ENCODE measurements at places on chromosomes 13 and 19.
A peak's percentile ranks its signal among the peaks of the same experiment; 100 is the strongest.

DNA sequence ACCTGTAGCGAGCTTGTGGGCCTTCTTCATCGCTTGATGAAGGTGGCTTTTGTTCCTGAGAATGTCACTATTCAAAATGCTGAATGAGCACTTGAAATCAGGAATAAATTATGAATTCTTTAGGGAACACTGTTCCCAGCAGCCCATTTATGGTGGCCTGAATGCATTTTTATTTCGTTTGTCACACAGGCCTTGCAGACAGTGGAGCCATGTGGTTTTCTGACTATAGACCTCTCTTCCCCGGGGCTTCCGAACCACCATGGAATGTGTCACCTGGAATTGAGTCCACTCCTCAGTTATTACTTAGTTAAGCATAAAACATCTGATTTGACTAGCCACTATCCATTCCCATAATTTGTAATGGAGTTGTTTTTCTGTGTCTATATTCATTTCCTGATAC is 396.9 kb downstream of the IRS2 start:
- DNase-seq, result no peak

DNA sequence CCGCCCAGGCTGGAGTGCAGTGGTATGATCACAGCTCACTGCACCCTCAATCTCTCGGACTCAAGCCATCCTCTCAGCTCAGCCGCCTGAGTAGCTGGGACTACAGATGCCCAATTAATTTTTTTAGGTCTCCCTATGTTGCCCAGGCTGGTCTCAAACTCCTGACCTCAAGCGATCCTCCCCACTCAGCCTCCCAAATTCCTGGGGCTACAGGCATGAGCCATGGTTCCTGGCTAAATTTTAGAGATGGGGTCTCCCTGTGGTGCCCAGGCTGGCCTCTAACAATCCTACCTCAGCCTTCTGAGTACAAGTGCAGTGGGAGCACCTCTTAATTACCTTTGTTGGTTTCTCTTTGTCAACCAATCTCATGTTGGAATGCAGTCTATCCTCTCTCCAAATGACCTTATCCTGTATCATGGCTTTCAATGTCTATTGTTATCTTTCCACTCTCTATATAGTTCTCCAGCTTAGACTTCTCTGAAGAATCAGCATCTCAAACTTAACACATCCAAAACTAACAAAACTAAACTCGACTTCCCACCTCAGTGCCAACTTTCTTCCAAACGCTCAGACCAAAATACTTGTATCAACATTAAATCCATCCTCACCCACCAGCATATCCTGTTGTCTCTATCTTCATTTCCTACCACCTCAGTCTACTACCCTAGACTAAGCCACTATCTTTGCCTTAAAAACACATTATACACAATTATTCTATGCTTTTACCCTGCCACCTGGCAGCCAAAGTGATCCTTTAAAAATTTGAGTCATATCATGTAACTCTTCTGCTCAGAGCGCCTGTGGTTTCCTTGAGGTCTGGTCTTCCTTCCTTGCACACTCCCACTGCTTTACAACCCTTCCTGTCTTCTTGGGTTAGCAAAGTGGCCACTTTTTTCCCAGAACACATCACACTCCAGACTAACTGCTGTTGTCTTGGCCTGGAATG is 6.7 kb downstream of the TPT1 start:
- DNase-seq, result no peak

- peak; percentile 64 for DNase-seq
Observed at GRCh38 chr19:1672038-1672768, 19.8 kb upstream of the TCF3 start.

DNA sequence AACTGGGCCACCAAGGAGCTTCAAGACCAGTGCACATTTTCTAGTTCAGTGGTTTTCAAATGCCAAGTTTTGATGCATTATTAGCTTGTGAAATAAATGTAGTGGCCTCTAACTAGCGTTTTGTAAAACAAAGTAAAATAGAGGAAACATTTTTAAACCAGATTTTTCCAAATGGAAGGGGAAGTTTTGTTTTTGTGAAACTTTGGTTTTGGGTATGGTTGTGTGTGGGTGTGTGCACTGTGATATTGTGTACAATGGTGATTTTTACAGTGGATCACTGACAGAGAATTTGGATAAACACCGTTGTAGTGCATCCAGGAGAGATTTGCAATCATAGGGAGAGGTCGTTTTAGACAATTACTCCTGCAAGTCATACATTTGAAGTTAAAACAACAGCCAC is 108.9 kb downstream of the SLC7A1 start:
- no peak for DNase-seq
